Hair follicle dermal papilla cell (primary cell): ENCODE measurements at places on chromosomes 12 and 14. TPM values are rescaled to one million over a fixed set of nuclear protein-coding genes. Genes with fewer than 3 reads are reported as not detected.

EP400 gene
- total RNA-seq = 14.1 and 16.1 TPM in 2 replicates

HHIPL1 gene
- total RNA-seq = 17.9 and 35.0 TPM in 2 replicates

DLGAP5 gene
- total RNA-seq = 3.1 and 4.0 TPM in 2 replicates

GALNT16 gene
- total RNA-seq = 4.0 and 4.9 TPM in 2 replicates

AQP2 gene
- not detected in 2 replicates for total RNA-seq

EPYC gene
- total RNA-seq = not detected in 2 replicates

CAND1 gene
- 113 and 130 TPM in 2 replicates for total RNA-seq

RNASE3 gene
- not detected in 2 replicates for total RNA-seq

TMEM63C gene
- total RNA-seq = under 0.01 TPM in 1 of 2 replicates, not detected in the other

WASHC4 gene
- 122 and 137 TPM in 2 replicates for total RNA-seq

TAS2R19 gene
- 4.9 and 9.6 TPM in 2 replicates for total RNA-seq

MYO1A gene
- total RNA-seq = 0.12 TPM in 1 of 2 replicates, not detected in the other

SRGAP1 gene
- total RNA-seq = 23.7 and 26.7 TPM in 2 replicates

CLEC14A gene
- 7.7 and 15.3 TPM in 2 replicates for total RNA-seq

KRT82 gene
- total RNA-seq = not detected in 2 replicates

GALNT9 gene
- not detected in 2 replicates for total RNA-seq

NTN4 gene
- total RNA-seq = 19.6 and 43.8 TPM in 2 replicates

BMP4 gene
- total RNA-seq = 4.5 and 5.0 TPM in 2 replicates

C1S gene
- total RNA-seq = 222 and 306 TPM in 2 replicates

CDKL1 gene
- total RNA-seq = 14.2 and 35.0 TPM in 2 replicates

FAM222A gene
- total RNA-seq = under 0.01 and 0.16 TPM in 2 replicates

ISCU gene
- total RNA-seq = 77.4 and 95.1 TPM in 2 replicates

DBX2 gene
- total RNA-seq = 0.12 TPM in 1 of 2 replicates, not detected in the other

ATXN7L3B gene
- total RNA-seq = 23.3 and 26.4 TPM in 2 replicates

SERPINA9 gene
- total RNA-seq = not detected in 2 replicates

FGF6 gene
- total RNA-seq = not detected in 2 replicates

PDE3A gene
- 25.4 and 32.3 TPM in 2 replicates for total RNA-seq

OTOGL gene
- 0.16 and 0.36 TPM in 2 replicates for total RNA-seq

R3HDM2 gene
- 21.6 and 21.7 TPM in 2 replicates for total RNA-seq

IL31 gene
- not detected in 2 replicates for total RNA-seq

DRAM1 gene
- 95.7 and 108 TPM in 2 replicates for total RNA-seq

OR6C75 gene
- total RNA-seq = not detected in 2 replicates

KCNMB4 gene
- 2.6 and 2.8 TPM in 2 replicates for total RNA-seq

MYF6 gene
- not detected in 2 replicates for total RNA-seq

PTGER2 gene
- total RNA-seq = 0.97 and 1.1 TPM in 2 replicates

RTL1 gene
- total RNA-seq = not detected in 2 replicates

CLEC4E gene
- not detected in 2 replicates for total RNA-seq

HOXC4 gene
- total RNA-seq = 0.16 and 0.24 TPM in 2 replicates

FLRT2 gene
- 62.5 and 89.0 TPM in 2 replicates for total RNA-seq

KRT77 gene
- total RNA-seq = not detected in 2 replicates

ZBTB1 gene
- 55.6 and 70.3 TPM in 2 replicates for total RNA-seq

ARF3 gene
- total RNA-seq = 54.5 and 61.6 TPM in 2 replicates

PLXNC1 gene
- total RNA-seq = 14.9 and 46.6 TPM in 2 replicates

CLEC2A gene
- not detected in 2 replicates for total RNA-seq

ZFYVE1 gene
- 25.5 and 28.6 TPM in 2 replicates for total RNA-seq

POTEG gene
- not detected in 2 replicates for total RNA-seq

TAS2R9 gene
- not detected in 2 replicates for total RNA-seq

DPPA3 gene
- total RNA-seq = not detected in 2 replicates

GCH1 gene
- 2.4 and 7.1 TPM in 2 replicates for total RNA-seq

OR10A7 gene
- total RNA-seq = not detected in 2 replicates

CLEC12A gene
- 0.65 TPM in 1 of 2 replicates, not detected in the other for total RNA-seq

CHMP4A gene
- total RNA-seq = 19.1 and 25.4 TPM in 2 replicates

KRT78 gene
- not detected in 2 replicates for total RNA-seq

GARIN6 gene
- not detected in 2 replicates for total RNA-seq

KRT5 gene
- total RNA-seq = 9.4 and 10.5 TPM in 2 replicates

PLCZ1 gene
- not detected in 2 replicates for total RNA-seq
